ENCODE measurements at places on chromosomes 1 and 21. TPM values are rescaled to one million over a fixed set of nuclear protein-coding genes. Genes with fewer than 3 reads are reported as not detected.

CBS gene
- 15.8 TPM for total RNA-seq

LCE2C gene
- total RNA-seq, result not detected

RGS1 gene
- 0.43 TPM for total RNA-seq

CLDN17 gene
- total RNA-seq, result not detected

PCP4L1 gene
- not detected for total RNA-seq

Data from myocyte (in vitro differentiated cells).